ENCODE measurements at places on chromosomes 7 and 10.

DNA sequence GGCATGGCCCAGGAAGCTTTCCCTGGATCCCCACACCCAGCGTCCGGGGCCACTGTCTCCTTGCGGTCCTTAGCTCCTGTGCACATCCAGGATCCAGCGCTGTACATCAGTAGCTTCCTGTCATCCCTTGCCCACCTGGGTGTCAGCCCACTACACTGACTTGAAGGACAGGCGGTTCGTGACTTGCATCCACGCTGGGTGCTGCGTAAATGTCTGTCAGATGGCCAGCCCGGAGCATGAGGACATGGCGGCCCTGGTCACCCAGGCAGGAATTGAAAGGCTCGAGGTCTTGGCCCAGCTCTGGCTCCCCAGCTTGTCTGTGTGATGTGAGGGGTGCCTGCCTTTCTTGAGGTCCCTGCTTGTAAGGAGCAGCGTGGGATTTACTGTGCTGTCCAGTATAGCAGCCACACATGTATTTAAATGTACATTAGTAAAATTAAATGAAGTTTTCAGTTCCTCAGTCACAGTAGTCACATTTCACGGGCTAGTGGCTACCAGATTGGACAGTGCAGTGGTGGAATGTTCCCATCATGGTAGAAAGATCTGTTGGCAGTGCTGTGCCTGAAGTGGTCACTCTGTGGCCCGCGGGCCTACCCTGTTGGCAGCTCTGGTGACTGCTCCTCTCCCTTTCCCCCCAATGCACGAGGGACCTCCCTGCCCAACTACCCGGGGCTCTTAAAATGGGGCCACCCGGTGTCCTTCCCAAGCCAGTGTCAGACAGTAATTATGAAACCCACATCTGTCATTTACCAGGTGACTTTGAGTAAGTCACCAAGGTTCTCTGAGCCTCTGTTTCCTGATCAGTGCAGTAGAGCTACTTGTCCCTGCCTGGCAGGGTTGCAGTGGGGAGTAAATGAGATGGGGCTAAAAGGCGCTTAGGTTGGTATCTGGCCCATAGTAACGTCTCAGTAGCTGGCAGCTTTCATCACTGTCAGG, 97.8 kb upstream of the PPIF start:
- no peak for DNase-seq

GRCh38 chr10:80686734-80687475, 149.2 kb downstream of the SH2D4B start:
- DNase-seq = no peak

- DNase-seq = no peak
Measured at GRCh38 chr7:41472427-41473125, 230.3 kb downstream of the INHBA start.

DNA sequence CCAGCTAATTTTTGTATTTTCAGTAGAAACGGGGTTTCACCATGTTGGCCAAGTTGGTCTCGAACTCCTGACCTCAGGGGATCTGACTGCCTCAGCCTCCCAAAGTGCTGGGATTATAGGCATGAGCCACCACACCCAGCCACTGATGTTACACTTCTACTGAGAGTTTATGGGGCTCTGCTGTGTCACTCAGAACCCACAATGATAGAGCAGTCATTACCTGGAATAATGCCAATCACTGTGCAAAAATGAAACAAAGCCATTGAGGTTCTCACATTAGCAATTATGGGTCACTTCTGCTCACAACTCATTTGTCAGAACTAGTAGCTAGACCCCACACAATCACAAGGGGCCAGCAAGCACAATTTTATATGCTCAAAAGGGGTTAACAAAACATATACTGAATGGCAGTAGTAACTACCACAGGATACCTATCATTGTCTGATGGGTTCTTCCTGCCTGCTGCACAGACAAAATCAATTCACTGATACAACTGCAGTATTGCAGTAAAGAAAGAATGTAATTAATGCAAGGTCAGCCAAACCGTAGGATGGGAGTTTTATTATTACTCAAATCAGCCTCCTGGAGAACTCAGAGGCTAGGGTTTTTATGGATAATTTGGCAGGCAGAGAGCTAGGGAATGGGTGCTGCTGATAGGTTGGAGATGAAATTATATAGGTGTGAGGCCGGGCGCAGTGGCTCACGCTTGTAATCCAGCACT, 72.1 kb upstream of the TRIM24 start:
- no peak for DNase-seq

GRCh38 chr10:132989476-132990415, 47.4 kb upstream of the CFAP46 start:
- no peak for DNase-seq

DNA sequence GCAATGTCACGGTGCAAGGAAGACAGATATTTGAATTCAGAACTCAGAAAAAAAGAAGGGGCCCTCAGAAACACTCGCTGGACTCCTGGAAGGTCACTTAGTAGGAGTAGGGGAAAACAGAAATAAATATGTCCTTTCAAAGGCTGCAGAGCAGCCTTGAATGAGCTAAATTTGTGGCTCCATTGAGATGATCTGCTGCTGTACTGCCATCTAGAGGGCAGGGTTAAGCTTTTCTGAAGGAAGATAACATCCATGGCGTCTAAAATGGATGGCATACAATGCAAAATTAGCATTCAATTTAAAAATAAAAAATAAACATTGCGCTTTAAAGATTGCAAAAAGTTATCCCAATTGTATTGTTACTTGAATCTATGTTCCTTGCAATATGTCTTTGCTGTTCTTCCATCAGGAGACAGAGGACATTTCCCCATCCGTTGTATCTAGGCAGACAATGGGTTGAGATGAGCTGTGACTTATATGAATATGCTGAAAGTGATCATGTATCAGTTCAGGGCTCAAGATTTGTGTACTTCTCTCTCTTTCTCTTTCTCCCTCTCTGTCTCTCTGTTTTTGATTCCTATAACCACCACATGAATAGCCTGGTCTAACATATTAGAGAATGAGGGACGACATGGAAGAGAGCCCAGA, 642.2 kb downstream of the SH2D4B start:
- no peak for DNase-seq

GRCh38 chr7:21261627-21262594, 166.0 kb upstream of the SP4 start:
- DNase-seq = peak; percentile 45

DNA sequence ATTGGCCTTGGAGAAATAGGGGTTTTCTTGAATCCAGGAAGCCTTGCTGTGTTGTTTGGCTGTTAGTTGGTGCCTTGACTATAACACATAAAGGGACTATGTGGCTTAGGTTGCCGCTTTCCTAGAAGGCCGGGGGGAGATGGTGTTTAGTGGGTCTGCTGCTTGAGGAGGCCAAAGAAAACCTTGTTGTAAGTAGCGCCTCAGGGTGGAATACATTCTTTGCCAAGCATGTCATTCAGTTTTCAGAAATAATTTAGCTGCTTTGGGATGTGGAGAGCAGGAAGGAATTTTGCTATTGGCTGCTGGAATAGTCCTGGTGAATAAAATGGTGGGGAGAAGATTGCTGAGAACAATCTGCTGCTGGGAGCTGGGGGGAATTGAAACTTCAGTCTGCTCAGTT, 132.9 kb upstream of the WNT16 start:
- DNase-seq = no peak

GRCh38 chr7:117279931-117280557, 42.8 kb downstream of the WNT2 start:
- no peak for DNase-seq

GRCh38 chr10:12741360-12741804, 260.1 kb downstream of the CCDC3 start:
- no peak for DNase-seq

DNA sequence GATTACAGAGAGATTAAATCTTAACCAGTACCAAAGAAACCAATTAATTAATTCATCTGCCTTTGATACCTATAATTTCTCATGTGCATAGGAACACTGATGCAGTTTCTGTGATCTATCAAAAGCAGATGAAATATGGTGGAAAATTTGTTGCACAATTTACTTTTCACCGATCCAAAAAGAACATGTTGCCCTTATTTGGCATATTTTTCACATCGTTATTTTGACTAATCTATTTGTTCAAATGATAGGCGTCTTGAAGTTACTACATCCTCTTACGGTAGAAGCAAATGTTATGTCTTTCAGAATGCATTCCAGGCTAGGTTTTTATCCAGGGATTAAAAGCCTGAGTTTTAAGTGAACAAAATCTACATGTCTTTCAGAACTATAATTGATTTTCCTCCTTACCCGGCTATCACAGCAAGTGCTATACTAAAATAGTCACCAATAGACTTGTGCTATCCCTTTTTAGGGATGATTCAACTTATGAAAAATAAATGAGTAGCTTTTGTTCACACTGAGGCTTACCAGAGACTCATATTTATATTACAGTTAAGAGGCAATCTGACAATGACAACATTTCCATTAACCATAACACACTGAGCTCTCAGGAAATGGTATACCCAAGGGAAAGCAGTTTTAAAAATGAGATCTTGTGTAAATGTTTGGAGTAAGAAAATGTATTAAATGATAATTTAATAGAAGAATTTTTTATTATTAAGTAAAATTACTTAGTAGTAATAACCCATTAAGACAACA, 16.8 kb upstream of the TES start:
- no peak for DNase-seq

GRCh38 chr10:76287856-76288255, 856.4 kb downstream of the LRMDA start:
- DNase-seq = no peak

- DNase-seq = no peak
Measured at GRCh38 chr10:5738427-5738826, 53.8 kb downstream of the TASOR2 start.

DNA sequence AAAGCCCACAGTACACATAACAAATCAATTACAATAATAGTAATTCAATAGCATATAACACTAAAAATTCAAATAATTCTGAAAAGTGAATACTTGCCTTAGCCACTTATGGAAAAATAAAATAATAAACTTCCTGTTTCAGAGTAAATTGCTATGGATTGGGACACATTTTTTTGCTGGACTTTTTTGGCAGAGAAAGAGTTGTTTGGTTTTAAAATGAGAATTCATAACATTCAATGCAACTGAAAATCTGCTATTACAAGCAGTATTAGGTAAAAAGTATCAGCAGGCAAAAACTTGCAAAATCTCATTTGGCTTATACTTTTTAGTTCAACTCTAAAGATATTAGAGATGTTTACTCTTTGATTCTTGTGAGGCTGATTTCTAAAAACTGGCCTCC, 141.7 kb downstream of the NRCAM start:
- no peak for DNase-seq

- DNase-seq = no peak
Measured at GRCh38 chr7:119758254-119758653, 514.7 kb upstream of the KCND2 start.

DNA sequence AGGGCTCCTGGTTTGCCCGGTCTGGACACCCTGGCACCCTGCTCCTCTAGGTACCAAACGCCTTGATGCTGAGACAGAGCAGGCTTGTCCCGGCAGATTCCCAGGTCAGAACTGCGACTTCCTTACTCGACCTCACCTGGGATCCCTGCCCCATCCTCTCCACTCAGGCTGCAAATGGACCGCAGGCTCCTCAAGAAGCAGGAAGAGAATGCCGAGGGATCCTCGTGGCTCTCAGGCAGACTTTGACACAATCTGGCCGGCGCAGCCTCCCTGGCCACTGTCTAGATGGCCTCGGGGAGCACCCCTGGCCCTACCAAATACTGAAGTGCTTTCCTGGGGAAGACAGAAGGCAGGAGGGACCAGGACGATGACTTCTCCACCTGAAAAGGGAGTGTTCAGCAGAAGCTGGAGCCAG, 421 bp upstream of the NODAL start:
- DNase-seq = no peak

DNA sequence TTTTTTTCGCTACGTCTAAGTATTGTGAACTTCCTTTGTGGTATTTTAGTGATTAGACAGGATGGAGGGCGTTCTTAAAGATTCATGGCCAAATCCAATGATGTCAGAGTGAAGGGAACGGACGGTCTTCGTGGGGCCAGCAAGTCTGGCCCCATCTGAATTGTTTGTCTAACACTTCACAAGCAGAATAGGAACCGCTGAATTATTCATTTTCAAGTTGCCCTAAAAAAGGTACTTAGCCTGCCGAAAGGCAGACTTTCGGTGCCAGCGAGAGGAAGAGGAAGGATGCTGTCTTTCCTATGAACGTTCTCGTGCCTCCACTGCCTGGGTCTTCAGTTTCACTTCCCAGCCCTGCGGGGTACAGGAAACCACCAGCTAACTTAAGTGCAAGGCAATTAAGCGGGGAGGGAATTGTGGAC, 145.7 kb upstream of the SH2B2 start:
- DNase-seq = no peak

DNA sequence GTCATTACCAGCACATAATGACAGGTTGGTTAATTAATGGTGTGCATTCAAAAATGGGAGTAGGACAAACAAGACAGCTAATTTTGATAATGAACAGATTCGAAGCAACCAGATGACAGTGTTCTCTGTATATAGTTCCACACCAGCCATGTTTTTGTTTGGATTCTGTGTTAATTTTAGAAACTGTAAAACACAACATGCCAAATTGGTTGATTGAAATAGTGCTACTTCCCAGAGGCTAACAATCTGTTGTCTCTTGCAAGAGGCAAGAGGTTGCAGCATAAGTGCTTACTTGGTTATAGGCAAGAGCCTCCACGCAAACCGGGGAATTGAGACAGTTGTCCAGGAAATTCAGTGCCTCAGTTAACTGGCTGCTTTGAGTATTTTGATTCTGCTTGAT, 170.2 kb upstream of the HABP2 start:
- DNase-seq = no peak

DNA sequence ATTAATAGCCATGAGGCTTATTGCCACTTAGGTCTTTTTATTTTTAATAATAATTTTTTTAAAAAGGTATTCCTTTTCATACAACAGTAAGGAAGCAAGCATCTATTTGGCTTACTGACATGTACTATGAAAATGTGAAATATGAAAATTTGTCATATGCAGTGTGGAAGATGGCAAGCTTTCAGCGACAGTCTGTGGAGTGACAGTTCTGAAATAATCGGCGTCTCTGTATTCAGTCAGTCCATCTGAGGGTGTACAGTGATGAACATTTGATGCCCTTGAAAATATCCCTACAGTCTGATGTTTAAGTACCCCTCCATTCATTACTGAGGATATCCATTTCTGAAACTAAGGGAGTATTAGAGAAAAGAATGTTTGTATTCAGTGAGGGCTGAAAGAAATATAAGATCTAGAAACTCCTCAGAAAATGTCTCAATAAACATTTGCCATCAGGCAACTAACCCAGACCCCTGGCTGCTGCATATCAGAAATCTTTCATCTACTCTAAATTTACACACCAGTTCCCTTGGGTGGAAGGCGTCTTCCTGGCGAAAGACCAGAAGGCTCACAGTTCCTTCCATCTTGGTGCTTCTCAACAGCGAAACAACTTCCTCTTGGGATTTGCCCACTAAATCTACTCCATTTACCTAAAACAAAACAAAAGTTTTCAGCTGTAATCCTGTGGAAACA, 440.6 kb downstream of the PARD3 start:
- no peak for DNase-seq

- DNase-seq = peak; percentile 73
Measured at GRCh38 chr10:70363971-70364771, 18.3 kb downstream of the LRRC20 start.

GRCh38 chr10:8272794-8273425, 218.4 kb downstream of the GATA3 start:
- no peak for DNase-seq

All from SW 1271 (cell line).